ENCODE measurements at places on chromosomes 2 and 18. TPM values are rescaled to one million over a fixed set of nuclear protein-coding genes. Genes with fewer than 3 reads are reported as not detected.
A peak's percentile ranks its signal among the peaks of the same experiment; 100 is the strongest.

GRCh38 chr2:70807102-70807827 is 13.1 kb downstream of the CLEC4F start:
- no peak for DNase-seq

The CSRNP3 gene
- total RNA-seq: 23.0 TPM

DNA sequence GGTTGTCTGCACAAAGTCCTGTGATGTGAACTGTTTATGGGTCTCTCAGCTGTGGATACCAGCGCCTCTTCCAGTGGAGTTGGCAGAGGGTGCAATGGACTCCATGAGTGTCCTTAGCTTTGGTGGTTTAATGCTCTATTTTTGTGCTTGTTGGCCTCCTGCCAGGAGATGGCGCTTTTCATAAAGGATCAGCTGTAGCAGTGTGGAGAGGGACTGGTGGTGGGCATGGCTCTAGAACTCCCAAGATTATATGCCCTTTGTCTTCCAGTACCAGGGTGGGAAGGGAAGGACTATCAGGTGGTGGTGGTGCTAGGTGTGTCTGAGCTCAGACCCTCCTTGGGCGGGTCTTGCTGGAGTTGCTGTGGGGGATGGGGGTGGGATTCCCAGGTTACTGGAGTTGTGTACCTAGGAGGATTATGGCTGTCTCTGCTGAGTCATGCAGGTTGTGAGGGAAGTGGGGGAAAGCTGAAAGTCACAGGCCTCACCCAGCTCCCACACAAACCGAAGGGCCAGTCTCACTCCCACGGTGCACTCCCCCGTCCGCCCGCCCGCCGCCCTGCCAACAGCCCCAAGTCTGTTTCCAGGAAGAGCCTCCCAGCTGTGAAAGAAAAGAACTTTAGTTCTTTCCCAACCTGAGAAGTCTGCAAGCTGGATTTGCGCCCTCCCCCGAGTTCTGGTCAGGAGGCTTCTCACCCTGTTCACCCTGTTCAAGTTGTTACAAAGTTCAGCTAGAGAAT is 108.1 kb downstream of the MARCO start:
- peak; percentile 62 for DNase-seq

The CNDP1 gene
- 0.27 TPM for total RNA-seq

The CPLX4 gene
- total RNA-seq: not detected

- DNase-seq: no peak
These were observed 109.2 kb downstream of the VIT start for GRCh38 chr2:36805635-36806224.

The SCYGR5 gene
- total RNA-seq: not detected

The KCNG2 gene
- 1.6 TPM for total RNA-seq
